Pancreas (tissue), 10 donors: ENCODE measurements at places on chromosomes 7 and 10. TPM values are rescaled to one million over a fixed set of nuclear protein-coding genes. Genes with fewer than 3 reads are reported as not detected.
A peak's percentile ranks its signal among the peaks of the same experiment; 100 is the strongest.

- H3K36me3 ChIP-seq = no peaks in the 10 kb centered on the region
- H3K4me1 ChIP-seq = no peaks in the 10 kb centered on the region
- H3K27ac ChIP-seq = no peak overlapping the region
- no peak for DNase-seq
- no peaks in the 10 kb centered on the region for H3K27me3 ChIP-seq
Observed at GRCh38 chr7:73341877-73342276, 13.9 kb downstream of the FKBP6 start.

DNA sequence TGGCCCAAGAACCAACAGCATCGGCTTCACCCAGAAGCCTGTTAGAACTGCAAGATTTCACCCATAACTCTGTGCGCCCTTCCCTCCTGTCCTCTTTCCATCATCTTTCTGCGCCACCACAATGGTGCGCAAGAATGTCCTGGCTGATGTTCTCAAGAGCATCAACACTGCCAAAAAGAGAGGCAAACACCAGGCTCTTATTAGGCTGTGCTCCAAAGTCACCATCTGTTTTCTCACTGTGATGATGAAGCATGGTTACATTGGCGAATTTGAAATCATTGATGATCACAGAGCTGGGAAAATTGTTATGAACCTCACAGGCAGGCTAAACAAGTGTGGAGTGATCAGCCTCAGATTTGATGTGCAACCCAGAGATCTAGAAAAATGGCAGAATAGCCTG lies 115.2 kb upstream of the FGFR2 start:
- no peaks in the 10 kb centered on the region for H3K4me1 ChIP-seq
- no peaks in the 10 kb centered on the region for H3K27me3 ChIP-seq
- H3K27ac ChIP-seq = no peak overlapping the region

The PNLIPRP1 gene
- 6,570 TPM for total RNA-seq

DNA sequence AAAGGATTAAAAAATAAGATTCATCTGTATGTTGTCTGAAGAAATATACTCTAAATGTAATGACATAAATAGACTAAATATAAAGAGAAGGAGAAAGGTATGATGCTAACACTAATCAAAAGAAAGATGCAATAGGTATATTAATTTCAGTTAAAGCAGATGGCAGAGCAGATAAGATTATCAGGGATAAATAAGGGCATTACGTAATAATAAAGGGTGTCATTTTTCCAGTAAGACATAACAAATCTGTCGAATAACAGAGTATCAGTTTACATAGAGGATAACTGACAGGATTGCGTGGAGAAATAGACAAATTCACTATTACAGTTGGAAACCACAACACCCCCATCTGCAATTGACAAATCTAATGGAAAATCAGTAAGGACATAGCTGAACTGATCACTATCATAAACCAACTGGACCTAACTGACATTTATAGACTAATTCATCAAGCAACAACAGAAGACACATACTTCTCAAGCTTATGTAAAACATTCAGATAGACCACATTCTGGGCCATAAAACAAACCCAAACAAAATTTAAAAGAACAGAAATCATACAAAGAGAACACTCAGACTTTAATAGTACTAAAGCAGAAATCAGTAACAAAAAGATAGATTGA lies 384.1 kb upstream of the COBL start:
- no peaks in the 10 kb centered on the region for H3K27me3 ChIP-seq
- no peaks in the 10 kb centered on the region for H3K36me3 ChIP-seq
- no peaks in the 10 kb centered on the region for H3K4me1 ChIP-seq

DNA sequence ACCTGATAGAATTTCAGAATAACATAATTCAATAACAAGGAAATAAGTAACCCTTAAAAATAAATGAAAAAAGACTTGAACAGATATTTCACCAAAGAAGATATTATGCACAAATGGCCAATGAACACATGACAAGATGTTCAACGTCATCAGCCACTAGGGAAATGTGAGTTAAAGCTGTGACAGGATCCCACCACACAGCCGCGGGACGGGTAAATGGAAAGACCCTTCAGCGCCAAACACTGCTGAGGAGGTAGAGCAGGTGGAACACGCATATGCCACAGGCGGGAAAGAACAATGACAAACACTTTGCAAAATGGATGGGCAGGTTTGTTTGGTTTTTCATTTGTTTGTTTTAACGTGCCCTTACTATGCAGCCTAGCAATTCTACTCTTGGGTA lies 86.1 kb upstream of the RNF32 start:
- no peak for DNase-seq
- no peaks in the 10 kb centered on the region for H3K4me1 ChIP-seq
- H3K36me3 ChIP-seq = no peaks in the 10 kb centered on the region
- H3K4me3 ChIP-seq = no peak overlapping the region
- H3K27me3 ChIP-seq = no peaks in the 10 kb centered on the region
- H3K27ac ChIP-seq = no peak overlapping the region

- H3K36me3 ChIP-seq = no peaks in the 10 kb centered on the region
- H3K4me3 ChIP-seq = no peak overlapping the region
- no peak for DNase-seq
Observed at GRCh38 chr10:116134322-116134721, 138.7 kb downstream of the GFRA1 start.

DNA sequence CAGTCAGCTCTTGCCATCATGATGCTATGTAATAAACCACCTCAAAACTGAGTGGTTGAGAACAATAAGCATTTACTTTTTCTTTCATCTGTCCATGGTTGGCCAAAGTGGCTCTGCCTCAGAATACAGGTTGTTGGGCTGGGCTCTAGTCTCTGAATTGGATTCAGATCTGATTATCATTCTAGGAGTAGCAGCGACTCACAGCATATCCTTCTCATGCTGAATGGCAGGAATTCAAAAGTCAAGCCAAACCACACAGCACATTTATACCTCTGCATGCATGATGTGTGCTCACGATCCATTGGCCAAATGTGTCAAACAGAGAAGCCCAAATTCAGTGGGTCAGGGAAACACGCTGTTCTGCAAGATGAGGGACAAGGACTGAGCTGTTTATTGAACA lies 13.6 kb upstream of the GALNT11 start:
- H3K4me1 ChIP-seq = no peaks in the 10 kb centered on the region
- no peak overlapping the region for H3K27ac ChIP-seq
- DNase-seq = no peak

DNA sequence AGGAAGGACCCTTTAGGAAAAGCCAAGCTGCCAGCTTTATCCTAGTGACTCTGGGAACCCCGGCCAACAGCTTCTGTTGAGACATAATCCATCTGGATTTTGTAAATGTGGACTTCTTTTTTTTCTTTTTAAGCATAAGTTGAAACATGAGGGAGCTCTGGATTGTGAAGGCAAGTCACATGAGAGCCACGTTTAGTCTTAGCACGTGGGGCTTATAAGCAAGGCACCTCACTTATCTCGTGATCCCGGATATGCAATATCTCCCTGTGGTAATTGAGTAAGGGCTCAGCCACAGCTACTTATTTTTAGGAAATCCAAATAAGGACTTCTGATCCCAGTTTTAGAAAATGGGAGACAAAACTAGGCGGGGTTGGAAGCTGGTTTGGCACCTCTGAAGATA lies 111.2 kb upstream of the PTN start:
- no peaks in the 10 kb centered on the region for H3K36me3 ChIP-seq
- peaks cover under 1% of the 10 kb centered on the region for H3K27me3 ChIP-seq
- no peaks in the 10 kb centered on the region for H3K4me1 ChIP-seq

DNA sequence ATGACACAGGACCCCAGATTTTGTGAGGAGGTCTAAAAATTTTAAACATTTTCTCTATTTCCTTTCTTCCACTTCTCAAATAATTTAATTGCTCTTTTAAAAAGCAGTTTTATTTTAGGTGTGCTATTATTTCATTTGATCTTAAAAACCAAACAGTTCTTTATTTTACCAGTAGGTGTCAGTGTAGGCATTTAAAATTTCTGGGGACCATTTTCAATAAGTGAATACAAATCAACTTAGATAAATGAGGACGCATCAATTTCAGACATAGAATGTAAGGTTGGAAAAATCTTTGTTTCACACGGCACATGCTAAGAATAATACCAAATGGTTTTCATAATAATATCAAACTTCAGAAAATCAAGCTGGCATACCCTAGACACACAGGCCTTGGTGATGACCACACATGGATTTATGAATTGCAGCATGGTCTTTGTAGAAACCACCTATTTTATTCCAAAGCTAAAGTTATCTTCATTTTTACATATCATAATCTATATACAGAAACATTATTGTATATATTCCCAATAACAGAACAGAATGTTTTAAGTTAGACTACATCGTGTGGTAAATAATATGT lies 127.6 kb upstream of the SLC26A5 start:
- no peaks in the 10 kb centered on the region for H3K4me1 ChIP-seq
- no peak overlapping the region for H3K27ac ChIP-seq
- H3K27me3 ChIP-seq = no peaks in the 10 kb centered on the region
- H3K4me3 ChIP-seq = no peak overlapping the region
- H3K36me3 ChIP-seq = no peaks in the 10 kb centered on the region

- peaks cover 27% of the 10 kb centered on the region for H3K36me3 ChIP-seq
- peak within 1 kb of the TSS; percentile 98 for H3K27ac ChIP-seq
- H3K4me3 ChIP-seq = peak within 1 kb of the TSS; percentile 84
- H3K4me1 ChIP-seq = peaks cover 9% of the 10 kb centered on the region
- no peaks in the 10 kb centered on the region for H3K27me3 ChIP-seq
Observed at GRCh38 chr10:84139126-84140035, at the start of gene GHITM. TSS of gene GHITM (plus strand) at chr10:84139509. CDS start at chr10:84141501, 1,992 bp downstream.

DNA sequence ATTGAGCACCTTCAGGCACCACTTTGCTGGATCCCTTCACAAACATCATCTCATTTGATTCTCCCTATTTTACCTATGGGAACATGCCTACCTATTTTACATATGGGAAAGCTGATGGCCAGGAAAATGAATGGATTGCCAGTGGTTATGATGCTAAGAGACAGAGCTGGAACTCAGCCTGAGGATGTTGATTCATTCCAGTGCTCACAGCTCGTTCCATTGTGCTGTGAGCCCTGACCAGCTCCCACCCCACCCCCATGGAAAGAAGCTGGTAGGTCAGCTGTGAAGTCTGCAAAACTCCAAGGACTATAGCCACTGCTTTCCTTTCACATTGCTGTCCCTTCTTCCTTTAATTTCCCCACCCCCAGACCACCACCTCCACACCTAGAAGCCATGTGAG lies 9.6 kb downstream of the UBTD1 start:
- no peak overlapping the region for H3K27ac ChIP-seq
- H3K4me3 ChIP-seq = no peak overlapping the region
- H3K36me3 ChIP-seq = no peaks in the 10 kb centered on the region
- no peaks in the 10 kb centered on the region for H3K27me3 ChIP-seq

DNA sequence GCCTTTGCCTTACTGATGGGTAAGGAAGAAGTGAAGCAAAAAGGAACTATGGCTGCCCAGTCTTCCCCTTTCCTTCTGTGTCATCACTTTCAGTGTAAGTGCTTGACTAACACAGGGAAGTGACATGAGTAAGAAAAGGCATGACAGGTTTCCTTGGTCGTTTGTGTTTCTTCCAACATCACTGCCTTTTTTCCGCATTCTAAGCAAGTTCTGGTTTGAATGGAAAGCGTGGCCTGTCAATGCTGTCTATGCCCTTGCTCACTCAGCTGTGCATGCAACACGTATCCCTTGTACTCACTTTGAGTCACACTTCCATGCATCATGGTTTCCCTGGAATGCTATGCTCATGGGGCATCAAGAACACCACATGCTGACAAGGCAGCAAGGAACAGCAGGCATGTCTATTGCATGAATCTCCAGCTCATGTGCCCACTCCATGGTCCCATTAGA lies 111.8 kb downstream of the OAT start:
- DNase-seq = no peak
- no peaks in the 10 kb centered on the region for H3K4me1 ChIP-seq
- H3K27ac ChIP-seq = no peak overlapping the region
- no peaks in the 10 kb centered on the region for H3K36me3 ChIP-seq
- H3K4me3 ChIP-seq = no peak overlapping the region
- no peaks in the 10 kb centered on the region for H3K27me3 ChIP-seq
